ENCODE measurements at places on chromosomes 5 and 9.

GRCh38 chr9:29775491-29775890 is 2202.2 kb upstream of the C9orf72 start:
- no peaks in the 10 kb centered on the region for H3K4me1 ChIP-seq
- H3K27me3 ChIP-seq = no peaks in the 10 kb centered on the region
- no peak overlapping the region for H3K4me3 ChIP-seq
- no peak overlapping the region for H3K27ac ChIP-seq

- no peak for DNase-seq
- H3K27ac ChIP-seq = no peak overlapping the region
- H3K4me3 ChIP-seq = no peak overlapping the region
Measured at GRCh38 chr9:112955550-112955949, 56.4 kb downstream of the ZNF883 start.

DNA sequence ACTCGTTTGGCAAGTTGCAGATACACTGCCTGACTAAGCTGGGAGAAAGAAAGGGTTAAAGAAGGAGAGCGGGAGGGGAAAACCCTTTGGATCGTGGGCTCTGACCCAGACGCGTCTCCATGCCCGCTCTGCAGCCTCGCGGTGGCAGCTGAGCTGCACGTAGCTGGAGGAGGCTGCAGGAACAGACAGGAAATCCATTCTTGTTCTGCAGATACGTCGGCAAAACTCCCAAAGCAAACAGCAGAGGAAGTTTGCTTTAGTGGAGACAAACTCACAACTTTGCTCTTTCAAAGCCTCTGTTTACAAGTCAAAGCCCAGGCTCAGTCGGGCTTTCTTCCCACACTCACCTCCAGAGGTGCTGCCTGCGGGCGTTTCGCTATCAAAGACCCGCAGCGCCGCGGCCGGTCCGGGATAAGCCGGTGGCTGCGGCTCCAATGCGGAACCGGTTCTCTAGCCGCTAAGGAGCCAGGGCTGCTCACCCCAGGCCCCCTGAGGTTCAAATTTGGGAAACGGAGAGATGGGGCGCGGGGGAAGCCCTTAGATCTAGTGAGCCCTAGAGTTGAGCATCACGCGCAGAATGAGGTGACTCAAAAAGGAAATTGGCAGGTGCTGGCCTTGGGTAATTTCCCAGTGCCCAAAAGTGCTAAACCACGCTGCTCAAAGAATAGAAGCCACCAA is 60.7 kb downstream of the MAT2B start:
- H3K27ac ChIP-seq = no peak overlapping the region
- no peaks in the 10 kb centered on the region for H3K27me3 ChIP-seq
- no peaks in the 10 kb centered on the region for H3K36me3 ChIP-seq
- peaks cover 4% of the 10 kb centered on the region for H3K4me1 ChIP-seq
- peak overlapping the region; percentile 26 for H3K4me3 ChIP-seq

DNA sequence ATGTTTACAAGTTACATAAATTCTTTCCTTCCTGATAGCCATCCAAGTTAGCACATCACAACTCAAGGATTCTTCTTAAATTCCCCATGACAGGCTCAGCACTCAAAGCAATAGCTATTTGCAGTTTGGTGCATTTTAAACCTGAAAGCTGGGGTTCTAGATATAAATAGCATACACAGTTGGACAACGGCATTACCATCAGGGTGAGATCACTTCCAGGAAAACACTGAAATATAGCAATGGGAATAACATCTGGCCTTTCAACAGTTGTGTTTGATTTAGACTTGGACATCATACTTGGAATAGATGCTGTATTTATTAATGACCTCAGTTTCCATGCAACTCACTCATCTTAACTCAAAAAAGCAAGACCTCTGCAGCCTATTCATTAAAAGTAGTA is 24.7 kb upstream of the LECT2 start:
- no peak overlapping the region for H3K27ac ChIP-seq
- no peaks in the 10 kb centered on the region for H3K27me3 ChIP-seq
- no peak for DNase-seq

DNA sequence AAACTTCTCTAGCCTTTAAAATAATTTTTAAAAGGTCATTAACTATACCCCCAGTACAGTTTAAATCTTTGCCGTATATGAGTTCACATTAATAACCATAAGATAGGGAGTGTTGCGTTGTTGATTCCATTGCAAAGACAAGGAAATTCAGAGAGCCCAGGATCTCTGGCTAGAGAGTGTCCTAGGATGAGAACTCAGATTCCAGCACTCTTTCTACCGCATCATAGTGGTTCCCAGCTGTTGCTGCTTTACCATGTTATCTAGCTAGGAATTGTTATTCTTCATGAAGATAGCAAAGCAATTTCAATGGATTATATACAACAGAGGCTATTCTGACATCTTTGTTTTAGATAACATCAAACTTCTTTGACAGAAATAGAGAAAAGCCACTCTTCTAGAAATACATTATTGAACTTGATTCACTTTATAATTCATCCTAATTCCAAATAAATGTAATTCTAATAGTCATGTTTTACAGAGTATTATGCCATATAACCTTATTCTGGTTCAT is 78.4 kb upstream of the IL7R start:
- DNase-seq = no peak
- H3K27me3 ChIP-seq = no peaks in the 10 kb centered on the region
- H3K4me3 ChIP-seq = no peak overlapping the region
- H3K27ac ChIP-seq = no peak overlapping the region

- no peaks in the 10 kb centered on the region for H3K36me3 ChIP-seq
- peaks cover 16% of the 10 kb centered on the region for H3K4me1 ChIP-seq
- H3K4me3 ChIP-seq = peak overlapping the region; percentile 89
- H3K27ac ChIP-seq = peak overlapping the region; percentile 93
- no peaks in the 10 kb centered on the region for H3K27me3 ChIP-seq
- peak; percentile 75 for DNase-seq
Measured at GRCh38 chr5:32312197-32312594, 543 bp downstream of the MTMR12 start.

- H3K36me3 ChIP-seq = no peaks in the 10 kb centered on the region
- no peaks in the 10 kb centered on the region for H3K4me1 ChIP-seq
- H3K4me3 ChIP-seq = no peak overlapping the region
- H3K27ac ChIP-seq = no peak overlapping the region
- no peaks in the 10 kb centered on the region for H3K27me3 ChIP-seq
Measured at GRCh38 chr5:24909210-24909609, 264.4 kb upstream of the CDH10 start.

GRCh38 chr9:95104980-95105379 is 212.5 kb downstream of the FANCC start:
- H3K4me3 ChIP-seq = no peak overlapping the region
- peaks cover 9% of the 10 kb centered on the region for H3K4me1 ChIP-seq
- no peaks in the 10 kb centered on the region for H3K36me3 ChIP-seq

DNA sequence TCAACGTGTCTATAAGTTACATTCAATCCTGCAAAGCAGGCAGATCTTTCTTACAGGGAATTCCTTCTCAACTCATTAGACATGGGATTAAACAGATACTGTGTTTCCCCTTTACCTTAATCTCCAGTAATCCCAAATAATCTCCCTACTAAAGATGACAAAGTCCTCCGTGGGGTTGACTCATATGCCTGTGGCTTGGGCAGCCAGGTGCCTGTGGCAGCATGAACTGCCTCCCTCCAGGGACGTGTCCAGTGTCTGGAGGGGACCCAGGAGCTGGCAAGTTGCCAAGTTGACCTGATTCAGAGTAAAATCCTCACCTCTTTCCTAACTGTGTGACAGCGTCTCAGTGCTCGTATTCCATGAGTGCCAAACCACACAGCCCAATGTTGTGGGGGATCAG is 94.6 kb upstream of the PTCH1 start:
- no peaks in the 10 kb centered on the region for H3K27me3 ChIP-seq
- no peaks in the 10 kb centered on the region for H3K36me3 ChIP-seq
- H3K4me1 ChIP-seq = peaks cover 3% of the 10 kb centered on the region
- no peak overlapping the region for H3K27ac ChIP-seq
- no peak overlapping the region for H3K4me3 ChIP-seq
- no peak for DNase-seq

DNA sequence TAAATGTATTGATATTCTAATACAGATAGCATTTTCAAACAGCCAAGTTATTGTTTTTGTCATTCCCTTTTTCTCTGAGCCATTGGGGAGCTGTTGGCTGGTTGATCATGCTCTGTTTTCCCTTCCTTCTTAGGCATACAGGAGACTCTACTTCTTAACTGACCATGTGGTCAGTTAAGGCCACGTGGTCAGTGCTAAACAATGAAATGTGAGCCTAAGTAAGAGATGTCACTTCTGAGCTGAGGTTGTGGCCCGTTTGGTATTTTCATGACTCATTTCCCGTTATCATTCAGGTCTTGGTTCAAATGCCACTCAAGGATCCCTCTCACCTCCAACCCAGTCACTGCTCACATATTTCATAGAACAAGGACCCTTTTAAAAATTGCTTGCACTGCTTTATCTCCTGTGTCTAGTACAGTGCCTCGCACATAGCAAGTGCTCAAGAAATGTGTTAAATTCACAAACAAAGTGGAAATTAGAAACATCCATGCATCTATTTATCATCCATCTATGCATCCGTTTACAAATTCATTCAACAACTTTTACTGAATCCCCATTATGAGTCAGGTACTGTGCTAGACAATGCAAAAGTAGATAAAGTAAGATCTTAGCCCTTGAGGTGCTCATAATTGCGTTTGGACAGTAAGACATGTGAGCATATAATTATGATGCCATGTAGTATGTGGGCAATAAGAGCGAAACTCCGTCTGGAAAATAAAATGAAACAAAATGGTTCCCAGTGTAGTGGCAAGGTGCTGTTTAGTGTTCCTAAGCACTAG is 50.7 kb downstream of the ARRDC3 start:
- no peak overlapping the region for H3K27ac ChIP-seq
- no peak for DNase-seq
- no peaks in the 10 kb centered on the region for H3K27me3 ChIP-seq

DNA sequence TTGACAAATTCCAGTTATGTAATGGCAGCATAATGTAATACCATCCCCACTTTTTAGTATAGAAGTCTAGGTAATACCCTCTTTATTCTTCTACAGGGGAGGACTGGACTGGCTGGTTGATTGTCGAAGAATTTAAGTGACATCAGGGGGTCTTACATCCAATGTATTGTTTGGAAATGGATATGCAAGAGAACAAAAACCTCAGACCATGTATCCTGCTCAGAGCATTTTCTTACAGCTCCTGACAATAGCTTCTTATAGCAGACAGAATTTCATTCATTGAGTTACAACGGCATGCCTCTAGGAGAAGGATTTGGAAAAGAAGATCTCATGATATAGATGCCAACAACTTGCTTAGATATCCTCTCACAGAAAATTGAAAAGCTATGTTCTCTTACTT is 2032.3 kb downstream of the EFNA5 start:
- H3K36me3 ChIP-seq = no peaks in the 10 kb centered on the region
- H3K4me3 ChIP-seq = no peak overlapping the region
- no peak overlapping the region for H3K27ac ChIP-seq
- H3K27me3 ChIP-seq = peaks cover 2% of the 10 kb centered on the region
- DNase-seq = no peak

DNA sequence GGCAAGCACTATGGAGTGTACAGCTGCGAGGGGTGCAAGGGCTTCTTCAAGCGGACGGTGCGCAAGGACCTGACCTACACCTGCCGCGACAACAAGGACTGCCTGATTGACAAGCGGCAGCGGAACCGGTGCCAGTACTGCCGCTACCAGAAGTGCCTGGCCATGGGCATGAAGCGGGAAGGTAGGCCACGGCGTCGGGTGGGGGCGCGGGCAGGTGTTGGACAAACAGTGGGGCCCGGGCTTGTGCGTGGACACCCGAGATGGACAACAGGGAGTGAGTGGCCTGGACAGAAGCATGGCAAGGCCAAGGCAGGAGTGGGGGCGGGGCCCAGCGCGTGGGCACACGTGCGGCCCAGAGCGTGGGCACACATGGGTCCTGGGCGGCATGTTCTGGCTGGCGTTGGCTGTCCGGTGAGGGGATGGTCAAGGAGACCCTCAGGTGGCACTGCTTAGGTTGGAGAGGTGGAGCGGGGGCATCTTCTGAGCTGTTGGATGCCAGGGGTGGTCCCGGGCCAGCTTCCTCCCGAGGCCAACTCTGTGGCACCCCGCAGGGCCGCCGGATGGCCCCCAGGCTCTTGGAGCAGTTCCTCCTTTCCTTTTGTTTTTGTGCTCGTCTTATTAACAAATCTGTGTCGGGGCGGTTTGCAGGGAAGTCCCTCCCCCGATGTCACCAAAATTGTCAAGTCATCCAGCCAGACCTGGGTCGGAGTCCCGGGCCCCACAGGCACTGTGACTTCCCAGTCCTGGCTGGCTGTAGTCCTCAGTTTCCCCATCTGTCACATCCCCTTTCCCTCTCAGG is 82.9 kb downstream of the RXRA start:
- H3K4me3 ChIP-seq = no peak overlapping the region
- no peaks in the 10 kb centered on the region for H3K27me3 ChIP-seq
- peaks cover 30% of the 10 kb centered on the region for H3K4me1 ChIP-seq
- H3K36me3 ChIP-seq = no peaks in the 10 kb centered on the region

GRCh38 chr9:84322828-84323227 is 17.7 kb downstream of the SLC28A3 start:
- H3K36me3 ChIP-seq = no peaks in the 10 kb centered on the region
- H3K27ac ChIP-seq = no peak overlapping the region
- no peaks in the 10 kb centered on the region for H3K4me1 ChIP-seq
- no peaks in the 10 kb centered on the region for H3K27me3 ChIP-seq
- no peak overlapping the region for H3K4me3 ChIP-seq
- no peak for DNase-seq

GRCh38 chr5:15643731-15644130 is 143.8 kb downstream of the FBXL7 start:
- no peak for DNase-seq
- H3K27me3 ChIP-seq = no peaks in the 10 kb centered on the region
- peaks cover 5% of the 10 kb centered on the region for H3K4me1 ChIP-seq
- H3K27ac ChIP-seq = no peak overlapping the region

GRCh38 chr9:105373723-105374122 is 74.1 kb upstream of the FSD1L start:
- DNase-seq = no peak
- no peak overlapping the region for H3K27ac ChIP-seq
- no peaks in the 10 kb centered on the region for H3K36me3 ChIP-seq
- H3K27me3 ChIP-seq = no peaks in the 10 kb centered on the region
- no peaks in the 10 kb centered on the region for H3K4me1 ChIP-seq
- no peak overlapping the region for H3K4me3 ChIP-seq

GRCh38 chr9:128213746-128214497 is 10.7 kb downstream of the DNM1 start:
- no peak overlapping the region for H3K27ac ChIP-seq
- no peaks in the 10 kb centered on the region for H3K27me3 ChIP-seq
- no peaks in the 10 kb centered on the region for H3K36me3 ChIP-seq
- no peak for DNase-seq
- peaks cover 2% of the 10 kb centered on the region for H3K4me1 ChIP-seq

DNA sequence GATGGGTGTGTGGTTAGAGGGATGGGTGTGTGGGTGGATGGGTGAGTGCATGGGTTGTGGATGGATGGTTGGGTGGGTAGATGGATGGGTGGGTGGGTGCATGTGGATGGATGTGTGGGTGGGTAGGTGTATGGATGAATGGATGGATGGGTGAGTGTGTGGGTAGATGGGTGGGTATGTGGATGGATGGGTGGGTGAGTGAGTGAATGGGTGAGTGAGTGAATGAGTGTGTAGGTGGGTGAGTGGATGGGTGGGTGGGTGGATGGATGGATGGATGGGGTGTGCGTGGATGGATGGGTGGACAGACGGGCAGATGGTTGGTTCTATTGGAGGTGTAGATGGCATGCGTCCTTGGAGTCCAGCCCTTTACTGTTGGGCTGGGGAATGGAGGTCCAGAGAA is 17.2 kb downstream of the STKLD1 start:
- H3K4me1 ChIP-seq = no peaks in the 10 kb centered on the region
- DNase-seq = no peak
- H3K4me3 ChIP-seq = no peak overlapping the region
- H3K36me3 ChIP-seq = no peaks in the 10 kb centered on the region

- no peak overlapping the region for H3K27ac ChIP-seq
- no peak overlapping the region for H3K4me3 ChIP-seq
- H3K36me3 ChIP-seq = no peaks in the 10 kb centered on the region
- H3K27me3 ChIP-seq = no peaks in the 10 kb centered on the region
Measured at GRCh38 chr9:33921967-33922895, 105.3 kb downstream of the UBE2R2 start.
